ENCODE measurements at places on chromosomes 1 and 21.

DNA sequence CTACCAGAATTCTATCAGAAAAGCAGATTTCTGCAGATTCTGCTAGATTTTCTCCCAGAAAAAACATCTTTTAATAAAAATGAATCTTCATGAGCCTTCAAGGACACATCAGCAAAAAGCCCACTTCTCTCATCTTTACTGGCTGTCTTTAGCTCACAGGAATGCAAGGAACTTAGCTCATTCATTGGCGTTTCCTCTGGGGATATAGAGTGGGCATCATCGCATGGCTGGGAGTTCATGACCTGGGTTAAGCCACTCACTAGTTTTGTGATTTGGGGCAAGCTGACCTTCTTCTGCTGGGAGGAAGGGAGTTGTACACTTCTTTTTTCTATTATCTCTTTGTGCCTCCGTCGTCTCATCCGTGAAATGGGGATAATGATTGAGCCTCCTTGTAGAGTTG lies 149.7 kb downstream of the KAZN start:
- no peak for DNase-seq

DNA sequence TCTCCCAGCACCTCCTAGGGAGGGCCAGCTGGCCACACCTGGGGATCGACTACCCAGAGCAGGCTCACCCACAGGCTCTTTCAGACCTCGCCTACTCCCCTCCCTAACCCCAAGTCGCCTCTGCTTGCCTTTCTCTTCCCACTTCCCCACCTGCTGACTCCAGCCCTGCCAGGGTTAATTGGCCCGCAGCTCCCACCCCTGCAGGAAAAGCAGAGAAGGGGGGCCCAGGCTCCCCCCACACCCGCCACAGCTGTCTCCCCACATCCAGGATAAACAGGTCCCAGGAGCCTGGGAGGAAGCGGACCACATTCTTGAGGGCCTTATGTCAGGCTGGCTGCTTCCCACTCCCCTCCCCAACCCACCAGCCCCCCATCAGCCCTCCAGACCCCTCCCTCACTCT lies 45.0 kb downstream of the TAS1R2 start:
- no peak for DNase-seq

- no peak for DNase-seq
Measured at GRCh38 chr1:226404063-226404903, 3.6 kb downstream of the PARP1 start.

DNA sequence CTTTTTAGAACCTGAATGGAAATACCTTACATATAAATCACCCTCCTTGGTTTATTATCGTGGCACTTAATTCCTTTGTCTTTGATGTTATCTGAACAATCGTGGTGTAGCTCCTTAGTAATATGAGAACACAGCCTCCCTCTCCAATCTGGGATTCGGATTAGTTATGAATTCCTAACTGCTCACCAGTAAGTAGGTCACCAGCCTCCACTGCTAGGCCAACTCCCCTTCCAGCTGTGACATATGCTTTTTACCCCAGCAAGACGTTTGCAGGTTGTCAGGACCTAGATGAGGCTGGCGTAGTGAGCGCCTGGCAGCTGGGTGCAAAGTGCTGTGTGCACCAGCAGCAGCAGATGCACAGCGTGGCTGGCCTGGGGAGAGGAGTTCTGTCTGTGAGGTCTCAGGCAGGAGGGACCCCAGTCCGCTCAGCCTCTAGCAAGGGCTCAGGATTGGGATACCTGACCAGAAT lies 38.2 kb downstream of the NTPCR start:
- no peak for DNase-seq

DNA sequence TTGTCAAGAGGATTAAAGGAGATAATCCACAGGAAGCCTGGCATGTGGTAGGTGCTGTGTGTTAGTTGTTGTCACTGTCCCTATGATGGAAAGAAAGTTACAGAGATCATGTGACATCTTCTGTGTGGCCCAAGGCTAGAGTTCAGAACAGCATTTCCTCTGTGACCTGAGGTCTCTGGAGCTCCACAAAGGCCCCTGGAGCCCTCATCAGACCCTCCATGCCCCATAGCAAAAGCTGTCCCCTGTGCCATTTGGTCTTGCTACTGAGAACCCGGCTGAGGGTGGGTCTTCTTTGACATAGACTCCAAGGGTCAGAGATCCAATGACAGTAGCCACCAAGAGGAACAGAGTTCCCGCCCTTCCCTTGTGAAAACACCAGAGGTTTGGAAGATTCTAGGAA lies 8.1 kb downstream of the CELA2B start:
- DNase-seq = no peak

- DNase-seq = no peak
Measured at GRCh38 chr1:186634511-186634910, 45.7 kb downstream of the PTGS2 start.

- no peak for DNase-seq
Measured at GRCh38 chr1:205449750-205450443, 5.9 kb downstream of the BLACAT1 start.

DNA sequence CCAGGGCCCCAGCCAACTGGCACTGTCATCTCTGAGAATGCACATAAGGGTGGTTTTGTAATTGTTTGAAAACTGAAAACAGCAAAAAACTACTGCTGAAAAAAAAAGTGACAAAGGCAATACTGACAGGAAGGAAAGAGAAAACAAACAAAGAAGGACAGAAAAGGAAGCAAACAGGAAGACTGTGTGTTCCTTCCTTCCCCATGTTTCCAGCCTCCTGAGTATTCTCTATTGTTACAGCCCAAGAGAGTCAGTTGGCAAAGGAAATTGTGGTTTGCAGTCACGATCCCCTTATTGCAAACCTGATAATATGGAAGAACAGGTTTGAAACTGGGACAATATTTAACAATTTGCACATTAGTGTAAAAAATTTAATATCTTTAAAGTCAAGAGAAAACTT lies 1177.6 kb downstream of the PLA2G4A start:
- DNase-seq = no peak

DNA sequence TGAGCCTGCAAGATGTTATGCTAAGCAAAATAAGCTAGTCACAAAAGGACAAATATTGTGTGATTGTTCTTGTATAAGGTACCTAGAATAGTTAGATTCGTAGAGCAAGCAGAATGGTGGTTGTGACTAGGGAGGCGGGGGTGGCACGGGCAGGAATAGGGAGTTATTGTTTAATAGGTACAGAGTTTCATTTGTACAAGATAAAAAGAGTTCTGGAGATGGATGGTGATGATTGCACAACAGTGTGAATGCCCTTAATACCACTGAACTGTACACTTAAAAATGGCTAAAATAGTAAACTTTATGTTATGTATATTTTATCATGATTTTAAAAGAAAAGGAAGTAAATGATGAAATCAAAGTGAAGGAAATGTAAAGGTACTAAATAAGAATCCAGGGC lies 20.6 kb downstream of the LRRC42 start:
- no peak for DNase-seq

DNA sequence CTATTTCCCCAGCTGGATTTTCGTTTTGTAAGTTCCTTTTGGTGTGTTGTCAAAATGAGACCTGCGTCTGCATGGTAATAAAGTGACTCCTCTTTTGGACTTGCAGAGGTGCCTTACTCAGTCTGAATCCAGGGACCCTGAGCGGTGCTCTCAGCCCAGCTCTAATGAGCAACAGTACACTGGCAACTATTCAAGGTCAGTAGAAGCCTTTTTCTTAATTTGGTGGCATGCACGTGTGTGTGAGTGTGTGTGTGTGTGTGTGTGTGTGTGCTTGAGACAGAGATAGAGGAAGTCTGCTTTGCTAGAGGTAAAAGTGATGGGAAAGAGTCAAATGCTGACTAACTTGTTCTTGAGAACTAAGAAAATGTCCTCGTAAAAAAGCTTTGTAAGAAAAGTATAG lies 105.4 kb downstream of the CD247 start:
- no peak for DNase-seq
